Astrocyte of the hippocampus (primary cell): ENCODE measurements at places on chromosomes 2 and 18.

GRCh38 chr18:27778441-27778840, 398.5 kb downstream of the CDH2 start:
- peak; percentile 46 for DNase-seq

DNA sequence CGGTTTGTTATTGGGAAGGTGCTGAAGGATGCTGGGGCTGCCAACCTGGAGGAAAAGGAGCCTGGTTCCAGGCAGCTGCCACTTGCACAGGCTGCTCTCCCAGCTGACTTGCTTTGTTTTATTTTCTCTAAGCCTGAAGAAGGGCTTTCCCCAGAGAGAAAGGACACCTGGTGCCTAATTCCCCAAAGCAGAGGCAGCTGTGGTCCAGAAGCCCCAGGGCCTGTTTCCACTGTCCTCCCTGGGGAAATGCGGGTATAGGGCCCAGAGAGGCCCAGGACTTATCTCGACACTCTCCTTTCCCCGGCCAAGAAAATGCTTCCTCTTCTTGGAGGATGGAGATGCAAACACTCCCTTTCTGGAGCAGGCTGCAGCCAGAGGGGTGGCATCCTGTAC, 30.1 kb downstream of the INO80C start:
- no peak for DNase-seq

GRCh38 chr18:45363196-45363595, 252.1 kb upstream of the SLC14A2 start:
- DNase-seq: peak; percentile 25

- DNase-seq: peak; percentile 73
Measured at GRCh38 chr18:54023471-54023870, 201.0 kb downstream of the MBD2 start.

DNA sequence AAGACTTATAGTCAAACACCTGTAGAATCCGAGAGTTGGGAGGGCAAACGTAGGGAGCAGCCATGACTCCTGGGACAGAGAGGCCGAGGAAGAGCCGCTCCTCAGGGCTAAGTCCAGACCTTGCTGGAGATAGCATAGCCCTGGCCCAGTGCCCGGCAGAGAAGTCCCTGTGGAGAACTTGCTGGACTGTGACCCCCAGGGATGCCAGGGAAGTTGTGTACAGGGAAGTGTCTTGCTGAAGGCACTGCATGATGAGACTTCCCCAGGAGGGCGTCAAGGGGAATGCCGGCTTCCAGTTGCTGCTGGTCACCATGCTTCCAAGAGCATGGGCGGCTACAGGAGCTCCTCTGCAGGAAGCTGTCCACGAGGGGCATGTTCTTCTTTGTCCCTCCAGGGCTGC, 8.6 kb upstream of the CNDP1 start:
- no peak for DNase-seq

DNA sequence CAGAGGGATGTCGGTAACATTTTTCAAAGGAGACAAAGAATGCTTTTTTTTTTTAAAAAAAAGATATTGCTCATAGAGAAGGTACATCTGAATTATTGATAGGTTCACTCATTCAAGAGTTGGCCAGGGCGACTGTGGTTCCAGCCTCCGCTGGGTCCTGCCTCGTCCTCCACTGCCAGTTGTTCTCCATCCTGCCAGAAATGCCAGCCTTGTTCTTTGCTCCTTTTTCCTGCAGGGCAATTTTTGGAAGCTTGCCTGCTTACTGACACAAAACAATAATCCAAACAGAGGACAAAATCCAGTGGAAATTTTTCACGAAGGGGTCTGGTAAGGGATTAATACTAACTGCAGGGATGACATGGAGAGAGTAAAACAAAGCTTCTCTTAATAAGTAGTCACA, 1113.0 kb downstream of the CBLN2 start:
- peak; percentile 14 for DNase-seq

GRCh38 chr2:46878886-46879285, 36.7 kb downstream of the MCFD2 start:
- peak; percentile 58 for DNase-seq

DNA sequence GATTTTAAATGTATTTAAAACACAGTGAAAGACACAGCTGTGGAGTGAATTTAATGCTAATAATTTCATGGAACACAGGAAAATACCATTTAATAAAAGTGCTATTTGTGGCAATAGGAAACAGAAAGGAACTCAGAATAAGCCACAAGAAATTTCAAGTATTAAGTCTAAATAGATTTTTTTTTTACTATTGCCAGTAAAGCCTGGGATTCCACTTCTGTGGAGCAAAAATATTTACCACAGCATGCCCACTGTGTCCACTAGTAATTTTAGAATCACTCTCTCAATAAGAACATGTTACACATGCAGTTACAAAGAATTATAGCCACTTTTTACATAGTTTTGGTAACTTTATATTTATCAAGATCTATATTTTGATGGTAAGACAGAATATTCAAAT, 17.2 kb downstream of the KCTD18 start:
- DNase-seq: no peak

DNA sequence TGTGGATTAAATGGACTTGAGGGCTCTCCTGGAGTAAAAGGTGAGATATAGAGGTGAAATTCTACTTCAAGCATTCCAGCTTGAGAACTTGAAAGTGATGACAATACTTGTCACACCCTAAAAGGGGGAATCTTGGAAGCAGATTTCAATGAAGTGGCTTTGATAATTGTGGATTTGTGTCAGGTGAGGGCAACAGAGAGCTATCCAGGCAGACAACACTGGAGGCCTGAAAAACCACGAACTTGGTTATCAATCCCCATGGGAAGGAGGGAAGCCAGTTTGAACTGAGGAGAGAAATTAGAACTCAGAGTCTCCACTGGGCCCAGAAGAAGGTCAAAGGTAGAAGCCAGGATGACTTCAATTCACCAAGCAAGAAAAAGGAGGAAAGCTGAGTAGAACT, 263.9 kb downstream of the FIGN start:
- DNase-seq: peak; percentile 38

- no peak for DNase-seq
Measured at GRCh38 chr2:226678422-226678821, 121.2 kb downstream of the IRS1 start.

DNA sequence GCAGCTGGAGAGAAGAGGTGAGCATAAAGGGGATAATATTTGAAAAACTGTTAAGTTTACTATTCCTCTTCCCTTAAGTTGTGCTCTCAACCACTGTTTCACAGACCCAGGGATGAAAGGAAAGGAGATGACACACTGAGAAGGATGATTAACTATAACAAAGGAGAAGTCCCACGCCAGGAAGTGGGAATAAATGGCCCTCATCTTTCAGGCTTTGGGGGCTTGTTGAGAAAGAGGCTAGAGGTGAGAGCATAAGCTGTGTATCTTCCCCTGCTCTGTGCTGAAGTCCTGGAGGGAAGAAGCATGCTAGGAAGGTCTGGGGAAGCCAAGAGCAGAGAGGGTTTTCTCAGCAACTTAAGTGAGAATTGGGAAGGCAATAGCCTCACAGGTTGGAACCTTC, 399.1 kb upstream of the ATP5MC3 start:
- no peak for DNase-seq

- no peak for DNase-seq
Measured at GRCh38 chr2:218536804-218537494, 31.2 kb downstream of the USP37 start.

- DNase-seq: no peak
Measured at GRCh38 chr2:1676091-1676912, 68.0 kb downstream of the PXDN start.

DNA sequence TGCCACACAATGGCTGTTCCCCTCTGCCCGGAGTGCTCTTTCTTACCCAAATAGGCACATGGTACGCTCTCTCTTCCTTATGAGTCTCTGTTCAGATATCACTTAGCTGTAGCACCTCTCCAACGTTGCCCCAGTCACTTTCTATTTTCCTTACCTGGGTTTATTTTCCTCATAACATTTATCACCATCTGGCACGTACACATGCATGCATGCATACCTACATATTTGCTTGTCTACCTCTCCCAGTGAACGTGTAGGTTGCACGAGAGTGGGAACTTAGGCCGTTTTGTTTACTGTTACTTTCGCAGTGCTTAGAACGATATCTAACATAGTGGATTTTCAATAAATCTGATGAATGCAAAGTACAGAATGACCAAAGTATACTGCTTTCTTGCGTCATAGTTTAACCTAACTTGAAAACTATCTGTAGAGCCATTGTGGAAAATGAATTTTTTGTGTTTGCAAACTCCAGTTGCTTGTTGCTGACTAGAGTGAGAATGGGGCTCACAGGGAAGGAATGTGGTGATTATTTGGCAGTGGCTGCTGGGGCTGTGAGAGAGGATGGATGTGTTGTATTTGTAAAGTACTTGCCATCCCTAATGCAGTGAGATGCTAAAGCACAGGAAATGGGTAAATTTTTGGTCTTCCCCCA, 47.1 kb downstream of the ACSL3 start:
- DNase-seq: peak; percentile 65

DNA sequence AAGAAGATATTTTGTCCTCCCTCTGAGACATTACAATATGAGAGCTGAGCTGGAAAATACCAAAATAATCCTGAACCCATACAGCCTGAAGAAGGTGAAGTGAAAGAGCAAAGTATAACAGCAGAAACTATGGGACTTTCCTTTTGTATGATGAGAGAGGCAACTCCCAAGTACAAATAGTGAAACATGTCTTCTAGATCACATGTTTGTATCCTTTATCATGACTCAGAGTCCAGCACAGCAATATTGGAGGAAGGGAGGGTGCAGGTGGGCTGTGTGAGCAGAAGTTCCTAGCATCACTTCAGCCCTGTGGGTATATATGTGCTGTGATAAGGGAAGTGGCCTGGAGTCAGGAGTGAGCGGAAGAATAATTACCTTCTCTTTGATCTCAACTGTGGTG, 265.6 kb upstream of the NRXN1 start:
- DNase-seq: no peak

- no peak for DNase-seq
Measured at GRCh38 chr18:75086494-75087034, 122.4 kb downstream of the PTGR3 start.

GRCh38 chr18:79495591-79496071, 99.9 kb downstream of the NFATC1 start:
- DNase-seq: no peak
